ENCODE measurements at places on chromosomes 16 and 17.

- no peak for DNase-seq
These were observed 37.5 kb upstream of the CIBAR2 start for GRCh38 chr16:85149776-85150175.

DNA sequence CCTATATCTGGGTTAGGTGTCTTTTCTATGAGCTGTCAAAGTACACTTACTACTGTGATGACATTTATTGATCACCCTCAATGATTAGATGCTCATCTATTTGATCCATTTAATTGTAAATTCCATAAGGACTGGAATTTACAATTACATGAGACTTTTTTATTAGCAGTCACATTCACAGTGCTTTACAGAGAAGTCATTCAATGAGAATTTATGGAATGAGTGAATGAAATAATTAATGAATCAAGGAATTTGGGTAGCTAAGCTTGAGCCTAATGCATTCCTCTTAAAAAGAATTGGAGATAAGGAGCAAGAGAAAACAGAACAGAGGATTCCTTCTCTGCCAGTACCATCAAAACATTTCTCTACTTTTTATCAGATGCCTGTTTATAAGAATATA is 1437.5 kb upstream of the CDH8 start:
- no peak for DNase-seq

GRCh38 chr16:85552980-85553435 is 60.1 kb upstream of the GSE1 start:
- DNase-seq = no peak

DNA sequence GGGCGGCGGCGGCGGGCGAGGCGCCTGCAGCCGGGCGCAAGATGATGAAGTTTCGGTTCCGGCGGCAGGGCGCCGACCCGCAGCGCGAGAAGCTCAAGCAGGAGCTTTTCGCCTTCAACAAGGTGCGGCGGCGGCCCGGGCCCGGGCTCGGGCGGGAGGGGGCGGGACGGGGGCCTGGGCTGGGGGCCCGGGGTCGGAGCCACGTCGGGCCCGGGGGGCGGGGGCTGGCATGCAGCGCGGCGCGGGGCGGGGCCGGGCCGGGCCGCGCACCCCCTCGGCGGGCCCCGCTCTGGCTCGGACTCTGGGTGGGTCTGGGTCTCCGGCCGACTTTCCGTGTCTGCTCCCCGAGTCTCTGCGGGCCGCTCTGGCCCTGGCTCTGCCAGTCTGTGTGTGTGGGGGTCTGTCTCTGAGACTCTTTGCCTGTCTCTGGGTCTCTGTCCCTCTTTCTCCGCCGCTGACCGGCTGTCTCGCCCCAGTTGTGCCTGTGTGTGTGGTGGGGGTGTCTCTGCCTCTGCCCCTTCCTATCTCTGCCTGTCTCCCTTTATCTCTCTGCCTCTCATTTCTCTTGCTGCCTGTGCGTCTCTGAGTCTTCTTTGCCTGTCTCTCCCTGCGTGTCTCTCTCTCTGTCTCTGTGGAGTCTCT is 328 bp downstream of the LLGL1 start:
- DNase-seq = peak; percentile 65

DNA sequence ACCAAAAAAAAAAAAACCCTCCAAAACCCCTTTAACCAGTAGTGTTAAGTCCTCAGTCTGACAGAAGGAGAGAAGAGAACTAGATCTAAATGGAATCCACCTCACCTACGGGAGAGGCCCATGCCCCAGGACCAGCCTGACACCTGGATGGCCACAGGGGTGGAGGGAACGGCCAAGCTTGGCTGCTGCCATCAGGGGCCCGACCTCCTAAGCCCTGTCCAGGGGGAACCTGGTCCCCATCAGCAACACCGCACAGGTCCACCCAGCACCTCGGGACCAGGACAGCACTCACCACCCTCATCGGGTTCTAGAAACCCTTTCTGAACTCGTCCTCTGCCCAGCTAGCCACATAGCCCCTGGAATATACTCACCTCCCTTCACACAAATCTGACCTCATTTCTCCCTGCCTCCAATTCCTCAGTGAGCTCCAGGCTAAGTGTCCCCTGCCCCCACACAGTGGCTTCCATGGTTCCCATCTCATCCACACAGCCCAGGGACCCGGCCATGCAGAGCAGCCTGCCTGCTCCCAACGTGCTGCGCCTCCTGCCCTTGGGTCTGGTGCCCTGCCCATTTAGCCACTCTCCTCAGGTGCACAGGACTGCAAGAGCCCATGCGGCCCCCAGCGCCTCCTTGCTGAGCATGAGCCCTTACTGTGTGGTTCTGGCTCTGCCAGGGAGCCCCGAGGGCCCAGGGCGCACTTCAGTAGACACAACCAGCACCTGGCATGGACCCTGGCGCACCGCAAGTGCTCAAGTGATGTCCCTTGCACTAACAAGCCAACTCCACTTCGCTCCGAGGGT is 18.3 kb upstream of the CYTH1 start:
- DNase-seq = no peak

GRCh38 chr17:76208120-76208519 is 32.2 kb downstream of the RNF157 start:
- no peak for DNase-seq

DNA sequence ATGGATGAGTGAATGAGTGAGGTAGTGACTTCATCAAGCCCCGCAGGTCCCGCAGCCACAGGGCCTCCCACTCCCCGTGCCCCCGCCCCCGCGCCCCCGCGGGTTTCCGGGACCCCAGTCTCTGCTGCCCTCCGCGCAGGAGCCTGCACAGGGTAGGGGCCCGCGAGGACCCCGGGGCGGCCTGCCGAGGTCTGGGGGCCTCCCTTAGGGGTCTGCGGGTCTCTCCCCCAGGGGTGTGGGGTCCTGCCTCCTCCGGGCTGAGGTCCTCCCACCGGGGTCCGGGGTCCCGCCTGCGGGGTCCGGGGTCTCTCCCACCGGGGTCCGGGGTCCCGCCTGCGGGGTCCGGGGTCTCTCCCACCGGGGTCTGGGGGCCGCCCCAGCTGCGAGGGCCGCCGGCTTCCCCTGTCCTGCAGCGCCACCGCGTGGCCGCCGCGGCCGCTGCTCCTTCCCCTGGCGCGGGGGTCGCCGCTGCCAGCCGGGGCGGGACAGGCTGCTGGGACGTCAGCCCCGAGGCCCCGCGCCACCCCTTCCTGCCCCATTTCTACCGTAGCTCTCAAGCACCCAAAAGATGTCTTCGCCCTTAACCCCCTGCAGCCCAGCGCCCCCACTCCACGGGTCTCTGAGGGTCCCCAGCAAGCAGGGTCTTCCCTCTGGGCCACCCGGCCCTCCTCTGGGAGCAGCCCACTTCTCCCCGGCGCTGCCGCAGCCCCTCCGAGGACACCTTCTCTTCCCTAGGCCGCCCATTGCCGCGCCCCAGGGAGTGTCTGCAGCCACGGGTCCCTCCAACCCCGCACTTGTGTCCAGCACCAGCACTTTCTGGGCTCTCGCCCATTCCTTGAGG is 10.4 kb upstream of the CHMP6 start:
- DNase-seq = peak; percentile 70

- no peak for DNase-seq
These were observed 8.1 kb downstream of the ADAD2 start for GRCh38 chr16:84199097-84199496.

DNA sequence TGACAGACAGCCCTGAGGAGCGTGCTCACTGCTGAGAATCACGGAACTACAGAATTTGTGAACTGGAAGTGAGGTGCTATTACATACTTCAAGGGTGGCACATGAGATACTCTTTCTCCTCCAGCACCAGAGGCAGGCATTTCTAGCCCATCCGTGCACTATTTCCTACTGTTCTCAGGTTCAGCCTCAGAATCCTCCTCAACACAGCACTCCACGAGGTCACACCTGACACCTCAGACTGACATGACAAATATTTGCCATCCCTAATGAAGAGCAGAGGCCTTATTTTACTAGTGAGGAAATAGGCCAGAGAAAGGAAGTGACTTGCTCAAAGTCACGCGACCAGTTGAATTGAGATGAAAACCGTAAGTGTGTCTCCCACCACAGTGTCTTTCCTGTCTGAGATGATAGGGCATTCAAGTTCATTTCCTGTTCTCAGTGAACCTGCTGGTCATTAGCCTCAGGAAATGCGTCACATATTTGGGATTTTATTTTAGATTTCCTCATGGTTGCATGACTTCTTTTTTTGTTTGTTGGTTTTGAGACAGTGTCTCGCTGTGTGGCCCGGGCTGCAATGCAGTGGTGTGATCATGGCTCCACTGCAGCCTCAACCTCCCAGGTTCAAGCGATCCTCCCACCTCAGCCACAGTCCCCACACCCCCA is 23.6 kb downstream of the SEZ6 start:
- peak; percentile 61 for DNase-seq

- no peak for DNase-seq
These were observed 11.9 kb upstream of the CD300E start for GRCh38 chr17:74635418-74635817.

DNA sequence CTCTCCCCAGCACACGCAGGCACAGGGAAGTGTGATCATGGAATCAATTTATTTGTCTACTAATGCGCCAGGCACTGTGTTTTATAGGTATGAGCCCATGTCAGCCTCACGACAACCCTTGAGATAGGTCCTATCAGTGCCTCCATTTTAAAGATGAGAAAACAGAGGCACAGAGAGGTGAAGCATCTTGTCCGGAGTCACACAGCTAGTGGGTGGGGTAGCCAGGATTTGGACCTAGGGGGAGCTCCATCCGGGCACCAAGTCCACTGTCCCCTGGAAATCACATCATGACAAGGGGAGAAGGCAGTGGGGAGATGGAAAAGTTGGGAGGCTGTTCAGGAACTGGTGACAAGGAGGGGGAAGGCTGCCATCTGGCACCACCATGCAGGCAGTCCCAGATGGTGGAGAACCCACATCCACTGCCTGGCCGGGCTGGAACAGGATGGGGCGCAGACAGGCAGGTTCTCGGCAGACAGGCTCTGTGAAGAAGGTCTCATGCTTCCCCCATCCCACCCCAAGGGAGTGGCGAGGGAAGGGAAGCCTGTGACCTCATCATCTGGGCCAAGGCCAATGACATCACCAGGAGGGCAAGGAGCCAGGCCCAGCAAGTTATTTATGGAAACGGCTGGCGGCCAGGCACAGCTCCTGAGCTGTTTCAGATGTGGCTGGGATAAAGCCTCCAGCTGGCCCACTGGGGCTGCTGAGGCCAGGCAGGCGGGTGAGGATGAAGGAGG is 126.0 kb upstream of the SDK2 start:
- DNase-seq = no peak

DNA sequence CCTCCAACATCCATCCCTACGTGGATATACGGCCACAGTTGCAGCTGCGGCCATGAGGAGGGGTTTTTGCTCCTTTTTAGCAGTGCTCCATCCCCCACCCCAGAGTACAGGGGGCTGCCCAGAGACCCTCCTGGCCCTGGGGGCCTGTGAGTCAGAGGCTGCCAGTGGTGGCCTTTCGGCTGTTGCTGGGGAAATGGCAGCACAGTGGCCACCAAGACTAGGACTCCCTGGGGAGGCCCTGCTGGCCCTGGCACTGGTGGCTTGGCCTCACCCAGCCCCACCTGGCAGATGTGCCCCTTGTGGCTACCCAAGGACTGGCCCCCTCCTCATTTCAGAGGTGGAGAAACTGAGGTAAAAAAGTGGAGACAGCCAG is 29.1 kb downstream of the RAI1 start:
- no peak for DNase-seq

DNA sequence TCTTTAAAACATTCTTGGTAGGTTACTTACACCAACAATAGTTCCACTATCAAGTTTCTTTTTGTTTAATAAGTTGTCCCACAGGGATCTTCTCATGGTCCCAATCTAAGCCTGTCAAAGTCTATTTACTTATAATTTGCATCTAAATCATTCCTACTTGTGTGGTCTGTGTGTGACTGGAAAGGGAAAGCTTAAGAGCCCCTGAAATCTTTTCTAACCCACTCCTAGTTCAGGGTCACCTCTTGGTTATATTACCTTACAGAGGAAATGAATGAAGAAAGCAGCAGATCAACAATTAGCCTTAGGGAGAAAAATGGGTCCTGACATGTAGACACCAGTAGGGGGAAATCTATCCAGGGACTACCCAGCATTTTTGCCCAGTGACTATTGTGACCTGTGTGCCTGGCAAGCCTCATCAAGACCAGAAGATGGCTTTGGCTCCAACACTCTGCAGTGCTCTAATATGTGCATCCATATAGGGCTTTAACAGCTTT is 110.4 kb upstream of the HAS3 start:
- no peak for DNase-seq

GRCh38 chr17:19771971-19772630 is 24.0 kb upstream of the ALDH3A1 start:
- DNase-seq = peak; percentile 48

DNA sequence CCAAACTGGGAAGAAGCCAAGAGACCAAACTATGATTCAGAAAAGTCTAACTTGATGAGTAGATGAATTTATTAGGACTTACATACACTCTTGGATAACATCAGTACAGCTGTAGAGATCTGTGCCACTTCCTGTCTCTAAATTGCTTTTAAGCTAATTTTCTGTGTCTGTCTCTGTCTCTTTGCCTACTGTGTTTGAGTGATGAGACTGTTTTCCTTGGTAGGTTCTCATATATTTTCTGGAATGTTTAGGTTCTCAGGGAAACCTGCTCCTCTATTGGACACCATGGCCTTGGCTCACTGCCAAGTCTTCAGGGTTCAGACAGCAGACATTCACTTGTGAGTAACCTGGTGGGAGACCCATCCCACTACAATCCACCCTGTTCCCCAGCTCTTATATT is 103.5 kb upstream of the KIF2B start:
- no peak for DNase-seq

- no peak for DNase-seq
These were observed 914 bp downstream of the MT1B start for GRCh38 chr16:56652600-56652999.

- DNase-seq = no peak
These were observed 15.8 kb upstream of the HYDIN start for GRCh38 chr16:71246309-71246708.

- DNase-seq = no peak
These were observed 93.7 kb downstream of the PMP22 start for GRCh38 chr17:15171167-15172047.

- peak; percentile 11 for DNase-seq
These were observed 114.8 kb upstream of the NOL11 start for GRCh38 chr17:67602974-67603373.

DNA sequence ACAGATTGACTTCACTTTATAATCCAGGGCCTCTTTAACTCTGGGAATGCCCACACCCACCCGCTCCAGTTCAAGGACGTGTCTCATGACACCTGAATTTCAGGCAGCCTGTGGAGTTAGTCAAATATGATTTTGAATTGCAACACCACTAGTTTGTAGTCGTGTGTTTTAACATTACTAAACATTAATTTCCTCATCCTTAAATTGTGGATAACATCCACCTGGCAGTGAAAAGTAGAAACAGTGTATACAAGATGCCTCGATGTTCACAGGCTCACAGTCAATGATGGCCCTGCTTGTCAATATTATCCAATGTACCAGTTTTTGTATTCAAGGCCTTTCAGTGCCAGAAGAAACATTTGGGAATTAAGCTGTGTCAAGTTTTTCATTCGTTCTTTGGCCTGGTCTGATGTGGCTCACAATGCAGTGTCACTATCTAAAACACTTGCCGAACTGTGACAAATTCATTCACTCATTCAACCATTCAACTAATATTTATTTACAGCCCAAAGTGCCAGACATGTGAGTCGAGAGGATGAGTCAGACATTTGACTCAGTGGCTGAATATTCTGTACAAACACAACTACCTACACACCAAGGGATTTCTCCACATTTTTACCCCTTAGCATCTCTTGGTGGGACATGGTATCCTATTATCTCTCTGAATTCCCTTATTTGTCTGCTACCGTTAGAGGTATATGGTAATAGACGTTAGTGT is 1.4 kb downstream of the MEIOB start:
- no peak for DNase-seq
